CD4-positive, alpha-beta T cell treated with Interleukin-2 at 100 ng/mL for 4 hours (primary cell): ENCODE measurements at places on chromosomes 2 and 18.

- no peak for DNase-seq
Observed at GRCh38 chr2:171004363-171004762, 75.3 kb downstream of the GORASP2 start.

- DNase-seq = no peak
Observed at GRCh38 chr2:15359716-15360531, 201.2 kb downstream of the NBAS start.

DNA sequence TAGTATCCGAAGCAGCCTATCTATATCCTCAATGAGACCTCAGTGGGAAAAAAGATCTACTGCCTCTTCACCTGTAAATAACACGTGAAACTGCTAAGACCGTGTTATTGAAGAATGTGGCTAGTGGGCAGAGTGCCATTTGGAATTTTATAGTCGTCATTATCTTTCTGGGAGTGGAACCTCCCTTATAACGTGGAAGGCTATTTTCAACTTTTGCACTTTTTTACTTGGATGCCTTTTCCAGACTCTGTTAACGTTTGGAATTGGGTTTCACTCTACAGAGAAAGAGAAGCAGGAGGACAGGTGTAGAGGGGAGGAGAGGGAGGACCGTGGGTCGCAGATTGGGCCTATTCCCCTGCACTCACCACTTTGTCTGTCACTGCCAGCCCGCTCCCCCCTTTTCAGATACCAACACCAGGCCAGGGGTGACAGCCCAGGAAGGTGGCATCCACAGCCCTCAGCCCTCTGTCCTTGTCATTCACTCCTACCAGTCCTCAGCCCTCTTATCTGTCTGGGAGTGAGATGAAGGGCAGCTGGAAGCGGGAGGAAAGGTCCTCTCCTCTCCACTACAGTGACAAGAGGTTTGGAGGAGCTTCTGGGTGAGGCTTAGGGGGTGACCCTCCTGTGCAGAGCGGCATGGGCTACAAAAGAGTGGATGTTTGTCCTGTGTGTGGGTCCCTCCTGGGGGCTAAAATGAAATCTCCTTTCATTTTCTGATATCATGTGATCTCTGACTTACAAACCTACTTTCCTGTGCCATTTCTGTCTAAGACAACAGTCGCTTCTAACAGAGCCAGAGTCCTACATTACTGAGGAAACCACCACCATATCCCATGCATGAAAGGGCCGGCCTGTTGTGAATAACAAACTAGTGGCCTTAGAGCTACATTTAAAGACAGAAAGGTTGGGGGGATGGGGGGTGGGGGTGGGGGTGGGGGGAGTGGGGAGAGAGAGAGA, 23.9 kb upstream of the CEP68 start:
- DNase-seq = no peak

DNA sequence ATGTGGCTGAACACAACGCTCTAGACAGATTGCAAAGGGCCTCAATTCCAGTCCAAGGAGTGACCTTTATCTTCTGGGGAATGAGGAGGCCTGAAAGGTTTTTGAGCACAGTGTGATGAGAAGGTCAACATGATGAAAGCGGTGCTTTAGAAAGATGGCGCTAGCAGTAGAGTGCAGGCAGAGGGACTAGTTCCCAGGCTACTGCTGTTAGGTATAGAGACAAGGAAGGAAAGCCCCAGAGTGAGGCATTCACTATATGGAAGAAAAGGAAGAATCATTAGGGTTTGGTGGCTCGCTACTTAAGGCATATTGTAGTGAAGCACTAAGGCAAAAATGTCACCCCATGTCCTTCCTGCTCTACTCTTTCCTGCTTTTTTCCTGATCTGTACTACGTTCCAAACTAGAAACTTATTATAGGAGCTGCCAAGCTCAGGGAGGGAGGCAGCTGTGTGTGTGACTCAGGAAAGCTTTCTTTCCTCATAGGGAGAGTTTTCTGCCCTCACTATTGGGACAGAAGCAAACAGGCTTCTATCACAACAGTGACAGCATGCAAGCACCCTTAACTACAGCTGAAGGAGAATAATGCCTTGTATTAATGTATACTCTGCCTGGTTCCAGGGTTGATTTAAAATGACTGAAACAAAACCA, 160.8 kb upstream of the CAVIN2 start:
- no peak for DNase-seq

- no peak for DNase-seq
Observed at GRCh38 chr2:150607390-150607811, 119.9 kb upstream of the RND3 start.

- no peak for DNase-seq
Observed at GRCh38 chr2:124646166-124646815, 621.2 kb downstream of the CNTNAP5 start.

DNA sequence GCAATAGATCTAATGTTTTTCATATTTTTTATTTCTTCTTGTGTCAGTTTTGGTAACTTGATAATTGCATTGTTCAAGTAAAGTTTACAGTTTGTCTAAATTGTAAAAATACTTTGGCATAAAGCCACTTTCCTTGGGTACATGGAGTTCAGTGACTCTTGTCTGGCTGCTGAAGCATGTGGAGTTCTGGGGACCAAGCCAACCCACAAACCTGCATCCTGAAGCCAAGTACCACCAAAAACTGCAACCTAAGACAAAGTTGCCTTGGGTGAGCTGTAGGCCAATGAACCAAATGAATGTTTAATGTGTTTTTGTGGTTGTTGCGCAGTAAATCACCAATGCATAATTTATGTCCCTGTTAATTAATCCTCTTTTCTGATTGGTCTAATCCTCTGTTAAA, 872.6 kb downstream of the BCL11A start:
- DNase-seq = no peak

DNA sequence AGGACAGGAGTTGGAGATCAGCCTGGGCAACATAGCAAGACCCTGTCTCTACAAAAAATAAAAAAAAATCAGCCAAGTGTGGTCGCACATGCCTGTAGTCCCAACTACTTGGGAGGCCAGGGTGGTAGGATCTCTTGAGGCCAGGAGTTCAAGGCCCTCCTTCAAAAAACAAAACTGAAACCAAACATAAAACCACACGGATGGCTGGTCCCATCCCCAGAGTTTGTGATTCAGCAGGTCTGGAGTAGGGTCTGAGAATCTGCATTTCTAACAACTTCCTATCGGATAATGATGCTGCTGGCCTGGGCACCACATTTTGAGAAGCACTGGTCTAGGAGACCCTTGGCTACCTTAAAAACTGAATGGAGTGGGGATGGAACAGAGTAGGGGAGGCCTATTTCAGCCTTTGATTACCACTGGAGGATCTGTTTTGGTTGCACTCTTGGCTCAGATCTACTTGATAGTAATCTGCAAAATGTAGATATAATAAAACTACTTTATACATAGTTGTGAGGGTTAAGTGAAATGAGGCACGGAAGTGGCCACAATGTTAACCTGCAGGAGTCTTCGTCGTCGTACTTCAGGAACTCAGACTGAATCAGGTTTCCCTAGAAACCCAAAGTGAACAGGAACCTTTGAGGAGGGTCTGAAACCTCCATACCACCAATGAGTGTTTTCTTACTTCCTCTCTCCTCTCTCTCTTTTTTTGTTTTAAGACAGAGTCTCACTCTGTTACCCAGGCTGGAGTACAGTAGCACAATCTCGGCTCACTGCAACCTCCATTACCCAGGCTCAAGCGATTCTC, 25.5 kb upstream of the NFE2L2 start:
- DNase-seq = peak; percentile 29
